ENCODE measurements at places on chromosomes 6 and 20.
A peak's percentile ranks its signal among the peaks of the same experiment; 100 is the strongest.

DNA sequence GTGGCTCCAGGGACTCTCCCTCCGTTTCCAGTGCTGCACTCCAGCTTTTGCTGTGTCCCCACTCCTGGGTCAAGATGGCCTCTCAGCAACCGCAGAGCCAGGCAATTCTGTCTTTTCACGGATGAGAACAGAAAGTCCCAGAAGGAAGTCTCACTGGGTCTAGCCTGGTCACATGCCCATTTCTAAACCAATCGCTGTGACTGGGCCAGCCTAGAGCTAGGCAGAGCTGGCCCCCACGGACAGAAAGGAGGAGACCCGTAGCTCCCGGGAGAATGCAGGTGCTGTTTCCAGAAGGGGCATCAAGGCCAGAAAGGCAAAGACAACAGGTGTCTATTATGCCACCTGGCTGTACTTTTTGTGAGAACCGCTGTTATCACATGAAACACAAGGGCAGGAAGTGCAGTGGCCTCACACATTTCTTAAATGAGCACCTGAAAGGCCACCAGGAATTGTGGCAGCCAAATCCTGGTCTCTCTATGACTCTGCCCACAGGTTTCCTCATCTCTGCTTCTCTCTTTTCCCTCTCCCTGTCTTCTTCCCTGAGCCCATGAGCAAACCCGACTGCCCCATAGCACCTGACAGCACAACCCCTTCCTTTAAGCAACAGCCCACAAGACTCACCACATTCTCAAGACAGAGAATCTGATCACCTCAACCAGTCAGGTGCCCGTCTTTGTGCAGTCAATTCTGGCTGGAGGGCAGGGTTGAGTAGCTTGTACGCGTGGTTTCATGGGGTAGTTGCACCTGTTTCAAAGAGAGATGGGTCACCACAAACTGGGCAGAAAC is 37.1 kb upstream of the B4GALT5 start:
- no peak for DNase-seq

DNA sequence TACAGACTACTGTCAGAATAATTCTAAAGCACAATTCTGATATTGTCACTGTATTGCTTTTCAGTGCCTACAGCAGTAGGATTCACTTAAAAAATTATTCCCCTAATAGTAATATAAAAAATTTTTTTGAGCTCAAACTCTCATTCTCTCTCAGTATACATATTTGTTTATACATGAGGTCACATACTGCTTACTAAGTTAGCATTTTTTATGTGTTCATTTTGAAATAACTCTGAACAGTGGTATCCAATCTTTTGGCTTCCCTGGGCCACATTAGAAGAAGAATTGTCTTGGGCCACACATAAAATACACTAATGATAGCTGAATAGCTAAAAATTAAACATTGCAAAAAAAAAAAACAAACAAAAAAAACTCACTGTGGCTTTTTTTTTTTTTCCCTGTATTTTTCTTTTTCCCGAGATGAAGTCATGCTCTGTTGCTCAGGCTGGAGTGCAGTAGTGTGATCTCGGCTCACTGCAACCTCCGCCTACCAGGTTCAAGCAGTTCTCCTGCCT is 38.6 kb downstream of the ASXL1 start:
- no peak for DNase-seq

- DNase-seq, result peak; percentile 15
Measured at GRCh38 chr6:21500314-21501020, 93.1 kb upstream of the SOX4 start.

DNA sequence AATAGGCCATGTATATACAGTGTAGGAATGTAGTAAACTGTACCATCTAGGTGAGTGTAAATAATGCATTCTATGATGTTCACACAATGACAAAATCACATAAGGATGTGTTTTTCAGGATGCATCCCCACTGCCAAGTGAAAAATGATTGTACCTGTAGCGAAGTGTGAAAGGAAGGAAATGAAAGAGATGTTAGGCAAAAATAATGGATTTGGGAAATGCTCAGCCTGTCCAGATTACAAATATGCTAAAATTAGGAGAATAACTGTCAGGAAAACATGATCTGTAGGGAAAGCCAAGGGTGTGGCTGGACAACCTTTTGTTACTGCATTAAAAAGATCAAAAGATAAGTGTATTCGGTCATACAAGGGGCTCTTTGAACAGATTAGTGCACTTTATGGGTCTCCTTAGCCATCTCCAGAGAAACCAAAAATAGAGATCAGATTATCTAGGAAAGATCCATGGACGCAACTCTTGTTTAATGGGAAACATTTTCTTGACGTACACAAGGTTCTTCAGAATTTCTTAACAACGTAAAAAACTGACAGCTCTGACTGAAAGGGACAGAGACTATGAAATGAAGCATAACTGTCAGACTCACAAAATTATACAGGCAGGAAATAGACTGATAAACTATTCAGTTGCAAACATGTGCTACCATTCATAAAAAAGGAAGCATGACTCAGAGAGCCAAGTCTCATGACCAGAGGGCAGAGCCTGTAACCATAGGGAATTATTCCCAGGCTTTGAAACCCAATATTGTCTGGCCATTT is 253.6 kb upstream of the RAB32 start:
- no peak for DNase-seq

DNA sequence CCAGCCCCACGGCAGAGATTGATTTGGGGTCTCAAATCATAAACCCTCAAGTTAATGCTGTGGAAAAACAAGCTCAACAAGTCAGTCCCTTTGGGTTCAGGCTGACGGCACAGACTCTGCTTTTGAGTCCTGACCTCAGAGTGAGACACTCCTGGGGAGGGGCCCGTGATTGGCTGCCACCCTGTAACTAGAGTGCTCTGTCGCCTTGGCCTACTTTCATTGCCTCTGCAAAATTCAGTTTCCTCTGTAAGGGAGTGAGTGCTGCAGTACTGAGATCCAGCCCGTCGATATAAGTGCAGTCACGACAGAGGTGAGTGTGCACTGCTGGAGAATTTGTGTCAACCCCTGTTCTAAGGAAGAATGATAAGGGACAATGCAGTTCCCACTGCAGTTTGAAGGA is 105.6 kb downstream of the ANKS1A start:
- DNase-seq, result no peak

DNA sequence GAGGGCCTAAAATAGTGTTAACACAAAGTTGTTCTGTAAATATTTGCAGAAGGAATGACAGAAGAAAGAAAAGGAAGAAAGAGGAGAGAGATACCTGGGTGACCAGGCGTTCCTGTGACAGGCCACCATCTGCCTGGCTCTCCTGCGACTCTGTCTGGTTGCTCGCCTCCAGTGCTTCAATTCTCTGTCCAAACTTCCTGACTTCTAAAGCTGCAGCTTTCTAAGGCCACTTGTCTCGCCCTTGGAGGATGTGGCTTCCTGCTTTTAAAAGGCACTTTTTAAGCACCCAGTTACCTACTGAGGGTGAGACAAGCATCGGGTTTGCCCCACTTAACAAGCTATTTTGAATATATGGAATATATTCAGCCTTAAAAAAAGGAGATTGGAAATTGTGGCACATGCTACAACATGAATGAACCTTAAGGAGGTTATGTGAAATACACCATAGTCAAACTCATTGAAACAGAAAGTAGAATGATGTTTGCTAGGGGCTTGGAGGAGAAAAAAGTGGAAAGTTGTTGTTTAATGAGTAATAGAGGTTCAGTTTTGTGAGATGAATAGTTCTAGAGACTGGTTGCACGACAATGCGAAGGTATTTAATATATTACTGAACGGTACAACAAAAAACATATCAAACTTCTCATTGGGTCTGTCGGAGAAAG is 32.8 kb downstream of the VIP start:
- no peak for DNase-seq

GRCh38 chr6:33424855-33425667 is 5.2 kb downstream of the SYNGAP1 start:
- DNase-seq, result no peak

- no peak for DNase-seq
Measured at GRCh38 chr20:3380228-3381070, 27.0 kb downstream of the DNAAF9 start.

- DNase-seq, result no peak
Measured at GRCh38 chr6:170584954-170585498, 589 bp upstream of the PDCD2 start.

- no peak for DNase-seq
Measured at GRCh38 chr6:72461144-72461543, 160.7 kb upstream of the KCNQ5 start.

DNA sequence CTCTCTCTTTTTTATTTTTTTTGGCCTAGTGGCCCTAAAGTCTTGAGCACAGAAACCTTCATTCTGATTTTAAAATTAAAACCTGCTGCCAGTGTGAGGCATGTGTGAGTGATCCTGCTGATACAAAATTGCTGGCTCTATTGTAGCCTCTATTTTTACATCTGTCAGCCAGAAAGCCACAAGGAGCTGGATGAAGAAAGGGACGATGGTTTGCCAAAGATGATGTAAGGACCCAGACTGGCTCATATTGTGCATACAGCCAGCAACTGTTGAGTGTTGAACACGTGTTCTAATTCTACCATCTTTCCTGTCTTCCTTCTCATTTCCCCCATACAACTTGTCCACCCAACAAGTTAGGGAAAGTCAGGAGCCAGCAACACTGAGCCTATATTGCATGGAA is 40.8 kb upstream of the ATXN1 start:
- peak; percentile 78 for DNase-seq

- DNase-seq, result no peak
Measured at GRCh38 chr6:102340311-102340710, 946.8 kb downstream of the GRIK2 start.

- DNase-seq, result no peak
Measured at GRCh38 chr6:32129297-32130088, 595 bp downstream of the FKBPL start.

DNA sequence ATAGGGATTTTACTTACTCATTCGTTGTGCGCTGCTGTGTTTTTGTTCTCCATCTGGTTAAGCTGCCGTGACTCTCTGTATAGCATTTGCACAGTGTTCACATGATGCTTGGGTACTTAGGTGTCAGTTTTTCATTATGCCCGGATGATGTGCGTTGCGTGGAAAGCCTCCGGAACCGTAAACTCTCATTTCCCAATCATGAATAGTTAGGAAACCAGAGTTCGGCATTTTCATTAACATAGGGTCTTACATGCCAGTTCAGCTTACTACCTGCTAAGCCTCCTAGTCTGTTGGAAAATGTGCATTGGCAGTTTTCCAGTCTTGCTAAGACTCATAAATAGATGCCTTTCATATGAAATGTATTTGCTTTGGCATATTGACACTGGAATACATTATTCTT is 483.4 kb upstream of the FLRT3 start:
- no peak for DNase-seq

DNA sequence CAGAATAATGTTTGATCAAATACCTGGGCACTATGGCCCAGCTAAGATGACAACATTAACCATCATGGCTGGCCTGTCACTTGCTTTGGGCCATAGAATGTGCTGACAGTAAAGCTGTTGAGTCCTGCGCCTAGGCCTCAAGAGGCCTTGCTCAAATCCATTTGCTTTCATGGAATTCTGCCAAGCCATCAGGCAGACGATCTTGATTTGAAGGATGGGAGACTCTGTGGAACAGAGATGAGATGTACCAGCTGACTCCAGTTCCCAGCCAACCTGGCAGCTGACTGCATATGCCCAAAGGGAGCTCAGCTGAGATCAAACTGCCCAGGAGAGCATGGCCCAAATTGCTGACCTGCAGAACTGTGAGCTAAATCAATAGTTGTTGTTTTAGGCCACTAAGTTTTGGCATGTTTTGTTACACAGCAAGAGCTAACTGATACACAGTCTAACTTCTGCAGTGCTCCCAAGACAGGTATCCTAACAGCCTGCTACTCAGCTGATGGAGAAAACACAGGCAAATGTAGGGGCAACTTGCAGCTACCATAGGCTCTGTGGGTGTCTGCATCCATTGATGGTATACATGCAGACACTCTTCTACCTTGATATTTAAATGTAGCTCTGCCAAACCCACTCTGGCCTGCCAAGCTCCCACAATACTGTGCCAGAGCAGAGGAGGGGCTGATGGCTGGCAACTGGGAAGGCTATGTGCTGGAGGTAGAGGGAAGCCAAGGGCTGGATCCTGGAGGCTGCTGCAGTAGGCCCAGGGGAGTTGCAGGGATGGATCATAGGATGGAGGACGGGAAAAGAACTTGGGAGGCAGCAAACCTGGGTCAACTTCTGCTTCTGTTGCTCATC is 55.2 kb upstream of the RNF24 start:
- DNase-seq, result no peak

- DNase-seq, result no peak
Measured at GRCh38 chr20:62496568-62497218, 20.9 kb upstream of the GATA5 start.

DNA sequence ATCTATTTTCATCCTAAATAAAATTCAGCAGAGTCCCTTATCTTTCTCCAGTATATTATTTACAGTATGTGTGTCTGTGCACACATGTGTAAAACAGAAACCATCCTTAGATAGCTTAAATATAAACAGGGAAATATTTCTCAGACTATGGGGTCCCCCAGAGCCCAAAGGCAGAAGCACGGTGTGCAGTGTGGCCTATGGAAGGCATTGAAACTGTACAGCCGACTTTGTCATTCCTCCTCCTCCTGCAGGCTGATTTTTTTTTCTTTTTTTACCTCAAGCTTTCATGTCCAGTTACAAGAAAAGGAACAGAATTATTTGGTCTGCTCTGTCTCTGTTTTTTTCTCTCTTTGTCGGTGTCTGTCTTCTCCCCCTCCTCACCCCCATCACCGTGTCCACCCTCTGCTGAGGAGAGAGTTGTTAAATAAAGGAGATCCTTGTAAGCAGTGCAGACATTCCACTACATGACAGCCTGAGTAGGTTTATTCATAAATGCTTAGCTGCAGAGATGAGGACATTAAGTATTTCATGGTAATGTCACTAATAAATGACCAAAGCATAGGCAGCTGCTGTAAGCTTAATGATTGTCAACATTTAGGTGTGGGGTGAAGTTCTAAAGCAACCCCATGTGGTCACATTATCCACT is 31.8 kb upstream of the SLC35D3 start:
- no peak for DNase-seq

DNA sequence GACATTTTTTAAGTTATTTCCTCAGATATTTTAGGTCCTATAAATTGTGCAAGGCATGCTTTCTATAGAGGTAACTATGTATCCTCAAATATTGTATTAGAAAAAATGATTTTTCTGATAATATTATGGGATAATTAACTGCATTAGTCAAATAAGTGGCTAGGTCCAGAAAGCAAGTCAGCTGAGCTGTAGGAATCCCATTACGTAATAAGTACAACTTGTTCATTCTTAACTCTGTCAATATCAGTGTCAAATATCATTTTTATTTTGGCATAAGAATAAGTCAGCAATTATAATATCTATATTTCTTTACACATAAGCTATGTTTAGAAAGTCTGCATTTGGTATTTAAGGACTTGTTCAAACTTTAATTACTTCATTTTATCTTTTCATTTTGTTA is 830.9 kb upstream of the GJE1 start:
- DNase-seq, result no peak

GRCh38 chr6:68575765-68576439 is 59.2 kb upstream of the ADGRB3 start:
- peak; percentile 8 for DNase-seq

GRCh38 chr6:125558241-125558843 is 191.1 kb upstream of the HEY2 start:
- DNase-seq, result no peak

- DNase-seq, result no peak
Measured at GRCh38 chr6:15332446-15332845, 86.6 kb downstream of the JARID2 start.
